ENCODE measurements at places on chromosomes 16 and 17. TPM values are rescaled to one million over a fixed set of nuclear protein-coding genes. Genes with fewer than 3 reads are reported as not detected.

- no peaks in the 10 kb centered on the region for H3K27me3 ChIP-seq
- H3K27ac ChIP-seq: no peak overlapping the region
- no peaks in the 10 kb centered on the region for H3K36me3 ChIP-seq
- no peak for DNase-seq
- no peak overlapping the region for H3K4me3 ChIP-seq
Measured at GRCh38 chr16:62853887-62854286, 817.6 kb upstream of the CDH8 start.

The PMP22 gene
- polyA plus RNA-seq: 54.4 TPM

- no peaks in the 10 kb centered on the region for H3K27me3 ChIP-seq
- DNase-seq: no peak
- H3K36me3 ChIP-seq: no peaks in the 10 kb centered on the region
- H3K4me3 ChIP-seq: no peak overlapping the region
Measured at GRCh38 chr16:48157794-48158193, 2.0 kb upstream of the ABCC12 start.

DNA sequence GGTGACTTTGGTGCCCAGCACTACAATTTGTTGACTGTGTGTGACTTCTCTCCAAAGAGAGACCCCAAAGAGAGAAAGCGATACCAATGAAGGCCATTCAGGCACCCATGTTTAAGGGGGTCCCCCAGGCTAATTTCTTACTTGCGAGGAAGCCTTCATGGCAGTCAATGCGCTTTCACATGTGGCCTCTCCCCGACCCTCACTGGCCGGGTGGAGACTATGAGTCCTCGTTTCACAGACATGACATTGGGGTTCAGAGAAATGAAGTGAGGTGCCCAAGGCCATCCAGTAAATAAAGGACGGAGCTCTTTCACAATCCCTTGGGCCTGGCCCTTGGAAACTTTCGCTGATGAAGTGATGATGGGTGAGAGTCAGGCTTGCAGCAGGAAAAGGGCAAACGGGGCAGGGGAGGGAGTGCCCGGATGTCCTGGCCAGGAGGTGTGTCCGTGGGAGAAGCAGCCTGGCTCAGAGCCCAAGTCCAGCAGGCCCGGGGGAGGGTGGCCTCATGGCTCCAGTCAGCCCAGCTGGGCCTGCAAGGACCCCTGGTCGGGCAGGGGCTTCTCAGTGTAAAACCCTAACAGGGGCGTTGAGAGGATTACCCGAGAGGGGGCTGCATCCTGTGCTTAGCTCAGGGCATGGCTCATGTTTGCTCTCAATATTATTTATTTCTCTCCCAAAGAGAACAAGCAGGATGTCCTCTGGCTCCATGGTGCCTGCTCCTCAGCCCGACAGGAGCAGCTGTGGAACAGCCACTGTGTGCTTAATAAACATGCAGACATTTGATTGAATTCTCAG is 14.7 kb downstream of the TBX2 start:
- H3K4me1 ChIP-seq: peaks cover 52% of the 10 kb centered on the region
- peak overlapping the region; percentile 16 for H3K27ac ChIP-seq
- H3K36me3 ChIP-seq: no peaks in the 10 kb centered on the region
- peak; percentile 25 for DNase-seq

GRCh38 chr16:74717367-74717766 is 16.7 kb upstream of the MLKL start:
- peaks cover 14% of the 10 kb centered on the region for H3K36me3 ChIP-seq
- H3K27ac ChIP-seq: no peak overlapping the region
- no peaks in the 10 kb centered on the region for H3K4me1 ChIP-seq
- no peak for DNase-seq

GRCh38 chr16:4601036-4601863 is 13.4 kb downstream of the UBALD1 start:
- no peak for DNase-seq
- H3K27ac ChIP-seq: no peak overlapping the region
- H3K36me3 ChIP-seq: no peaks in the 10 kb centered on the region

DNA sequence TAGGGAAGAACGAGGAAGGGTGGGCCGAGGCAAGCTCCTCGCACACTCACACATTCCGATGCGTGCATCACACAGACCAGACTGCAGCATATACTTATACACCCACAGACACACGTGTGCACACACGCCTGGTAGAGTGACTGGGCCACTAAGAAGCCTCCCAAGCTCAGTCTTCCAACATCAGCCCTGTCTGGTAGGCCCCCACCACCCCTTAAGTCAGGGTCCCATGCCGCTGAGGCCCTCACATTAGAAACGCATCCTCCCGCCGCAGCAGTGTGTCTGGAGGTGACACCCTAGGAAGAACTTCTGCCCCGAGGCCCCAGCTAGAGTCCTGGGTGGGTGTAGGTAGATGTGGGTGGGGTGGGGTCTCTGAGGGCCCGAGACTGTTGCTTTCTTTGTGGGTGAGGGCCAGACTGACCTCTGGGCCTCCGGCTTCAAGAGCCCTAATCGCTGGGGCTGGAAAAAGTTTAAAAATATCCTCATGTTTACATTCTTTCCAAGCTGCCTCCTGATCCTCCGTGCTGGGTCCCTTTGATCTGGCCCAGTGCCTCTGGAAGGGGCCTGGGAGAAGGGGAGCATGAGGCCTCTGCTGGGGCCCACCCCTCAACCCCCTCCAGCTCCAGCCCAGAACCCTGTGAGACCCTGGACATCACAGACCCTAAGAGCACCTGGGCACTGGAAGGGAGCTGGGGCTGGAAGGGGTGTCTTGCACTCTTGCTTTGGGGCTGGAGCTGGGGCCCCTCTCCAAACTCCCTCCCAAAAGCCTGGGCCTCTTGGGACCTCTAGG is 13.6 kb downstream of the CDH16 start:
- no peak overlapping the region for H3K4me3 ChIP-seq
- H3K4me1 ChIP-seq: peaks cover 42% of the 10 kb centered on the region

The KIFC3 gene
- 46.6 TPM for polyA plus RNA-seq

DNA sequence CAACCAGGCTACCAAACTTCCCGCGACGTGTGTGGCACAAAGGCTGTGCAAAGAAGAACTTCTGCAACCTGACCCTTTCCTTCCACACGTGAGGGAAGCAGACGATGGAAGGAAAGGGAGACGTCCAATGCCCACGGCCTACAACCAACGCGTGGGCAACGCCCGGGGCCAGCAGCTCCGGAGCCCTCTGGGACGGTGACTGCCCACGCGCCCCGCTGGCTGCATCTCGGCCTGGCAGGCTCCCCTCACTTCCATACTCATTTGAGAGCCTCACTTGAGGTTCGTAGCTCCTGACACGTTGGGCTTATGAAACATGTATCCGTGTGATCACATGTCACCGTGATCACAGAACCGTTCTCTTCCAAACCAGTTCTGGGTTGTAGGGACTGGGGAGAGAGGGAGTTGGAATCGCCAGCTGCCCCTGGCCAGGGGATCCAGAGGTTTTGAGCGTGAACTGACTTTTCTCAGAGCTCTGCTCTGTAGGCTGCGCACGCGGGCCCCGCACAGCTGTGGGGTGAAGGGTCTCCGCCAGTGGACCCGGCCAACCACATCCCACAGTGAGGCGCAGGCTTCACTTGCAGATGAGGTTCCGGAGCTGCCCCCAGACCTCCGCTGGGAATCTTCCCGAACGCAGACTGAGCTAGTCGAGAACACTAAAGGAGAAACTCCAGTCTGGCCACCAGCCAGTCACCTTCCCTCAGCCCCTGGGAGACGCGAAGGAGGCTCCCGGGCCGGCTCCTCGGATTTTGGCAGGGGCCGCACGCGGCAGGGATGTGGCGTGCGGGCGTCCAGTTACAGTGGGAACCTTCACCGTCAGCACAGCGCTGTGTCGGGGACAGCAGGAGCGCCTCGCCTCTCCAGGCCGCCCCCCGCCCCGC is 1.0 kb downstream of the LMF1 start:
- no peak for DNase-seq
- peaks cover 28% of the 10 kb centered on the region for H3K36me3 ChIP-seq
- no peaks in the 10 kb centered on the region for H3K27me3 ChIP-seq
- peak overlapping the region; percentile 89 for H3K27ac ChIP-seq
- peaks cover 24% of the 10 kb centered on the region for H3K4me1 ChIP-seq

GRCh38 chr17:57545731-57546342 is 199.3 kb downstream of the CCDC182 start:
- no peaks in the 10 kb centered on the region for H3K27me3 ChIP-seq
- H3K27ac ChIP-seq: no peak overlapping the region
- no peaks in the 10 kb centered on the region for H3K36me3 ChIP-seq
- H3K4me1 ChIP-seq: peaks cover 9% of the 10 kb centered on the region

- no peaks in the 10 kb centered on the region for H3K36me3 ChIP-seq
- no peak overlapping the region for H3K4me3 ChIP-seq
- H3K27me3 ChIP-seq: no peaks in the 10 kb centered on the region
- no peaks in the 10 kb centered on the region for H3K4me1 ChIP-seq
Measured at GRCh38 chr17:36016555-36016954, 1.2 kb downstream of the CCL23 start.

All from stomach (tissue), 19 donors.